RPMI7951 (cell line): ENCODE measurements at places on chromosomes 7 and 10.
A peak's percentile ranks its signal among the peaks of the same experiment; 100 is the strongest.

GRCh38 chr7:17456541-17456940, 158.1 kb downstream of the AHR start:
- peak; percentile 45 for DNase-seq

DNA sequence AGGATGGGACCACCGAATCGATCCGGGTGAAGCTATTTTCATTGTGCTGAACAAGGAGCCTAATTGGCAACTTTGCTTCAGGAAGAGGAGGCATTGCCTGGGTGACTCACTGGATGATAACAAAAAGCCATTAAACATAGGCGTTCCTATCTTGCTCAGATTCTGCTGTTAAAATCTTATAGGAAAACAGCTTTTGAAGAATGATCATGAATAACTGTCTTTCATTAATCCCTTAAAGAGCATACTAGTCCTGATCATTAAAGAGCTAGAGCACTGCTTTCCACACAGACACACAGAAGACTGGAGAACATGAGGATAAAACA, 174.2 kb upstream of the IMMP2L start:
- no peak for DNase-seq

DNA sequence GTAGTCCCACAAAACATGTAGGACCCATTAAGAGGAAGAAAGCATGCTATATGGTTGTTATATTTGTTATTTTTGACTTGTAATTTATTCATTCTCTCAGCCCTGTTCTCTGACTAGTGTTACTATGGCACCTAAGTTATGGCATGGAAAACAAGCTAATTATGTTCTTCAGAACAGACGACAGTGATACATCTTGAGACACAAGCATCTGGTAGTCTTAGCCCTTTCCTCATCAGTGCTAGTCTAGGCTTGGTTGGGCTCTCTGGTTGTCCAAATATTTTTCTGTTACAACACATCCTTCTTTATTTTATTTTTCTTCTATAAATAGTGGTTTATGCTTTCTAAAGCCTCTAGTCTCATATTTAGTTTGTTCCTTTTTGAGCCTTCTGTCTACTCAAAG, 308.3 kb upstream of the KAT6B start:
- no peak for DNase-seq

DNA sequence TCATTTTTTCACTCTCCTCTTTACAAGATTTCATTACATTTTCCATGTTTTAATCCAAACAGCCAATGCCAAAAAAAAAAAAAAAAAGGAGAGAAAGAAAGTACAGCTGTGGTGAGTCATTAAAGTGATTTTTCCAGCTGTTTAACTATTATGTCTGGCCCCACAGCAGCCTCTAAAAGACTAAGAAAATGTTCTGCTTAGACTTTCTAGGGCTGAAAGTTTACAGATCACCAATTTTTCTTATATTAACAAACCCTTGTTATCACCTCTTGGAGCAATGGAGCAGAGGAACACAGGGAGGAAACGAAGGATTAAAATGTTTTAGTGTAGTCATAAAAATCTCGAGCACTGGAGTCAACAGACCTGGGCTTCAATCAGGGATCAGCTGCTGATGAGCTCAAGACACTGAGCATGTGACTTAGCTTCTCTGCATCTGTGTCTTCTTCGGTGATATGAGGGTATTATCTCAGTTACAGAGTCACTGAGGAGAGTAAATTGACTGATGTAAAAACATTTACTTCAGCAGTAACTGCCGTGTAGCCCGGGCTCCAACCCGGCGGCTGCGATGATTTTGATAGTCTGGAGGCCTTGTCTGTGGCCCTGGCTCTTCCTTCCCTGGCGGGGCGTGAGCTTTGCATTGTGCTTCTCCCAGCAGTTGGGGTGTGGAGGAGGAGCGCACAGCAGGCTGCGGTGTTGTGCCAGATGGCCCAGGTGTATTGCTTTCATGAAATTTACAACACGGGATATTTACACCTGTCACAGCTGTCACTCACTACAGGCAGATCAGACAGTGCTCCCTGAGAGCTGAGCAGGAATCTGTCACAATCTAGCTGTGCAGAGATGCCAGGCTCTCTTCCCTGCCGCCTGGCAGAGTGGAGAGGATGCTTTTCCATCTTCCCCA, 298.3 kb upstream of the FZD8 start:
- DNase-seq, result no peak

DNA sequence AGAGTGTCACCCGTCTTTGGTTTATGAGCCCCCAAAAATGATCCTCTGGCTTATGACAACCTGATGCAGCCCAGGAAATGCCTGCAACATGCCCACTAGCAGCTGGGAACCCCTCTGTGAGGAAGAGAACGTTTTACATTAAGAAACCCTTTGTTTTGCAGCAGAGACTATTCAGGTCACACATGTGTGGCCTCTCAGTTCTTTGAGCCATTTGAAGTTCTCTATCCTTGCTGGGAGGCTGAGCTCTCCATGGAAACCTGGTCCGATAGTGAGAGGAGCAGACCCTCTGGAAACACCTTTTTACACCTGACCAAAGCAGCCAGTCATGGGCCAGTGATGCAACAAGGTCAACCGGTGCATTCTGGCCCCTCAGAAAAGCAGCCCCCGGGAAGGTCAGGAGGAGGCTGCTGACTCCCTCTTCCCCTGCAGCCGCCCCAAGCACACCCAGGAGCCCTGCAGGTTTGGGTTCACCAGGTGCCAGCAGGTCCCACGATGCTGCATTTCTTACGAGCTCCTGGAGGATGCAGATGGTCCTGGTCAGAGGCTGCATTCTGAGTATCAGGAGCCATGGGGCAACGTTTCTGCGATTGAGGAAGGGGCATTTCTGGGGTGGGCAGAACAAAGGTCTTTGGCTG, 134.3 kb downstream of the ZMYND11 start:
- no peak for DNase-seq

GRCh38 chr10:10403762-10404161, 613.9 kb upstream of the CELF2 start:
- DNase-seq, result no peak

DNA sequence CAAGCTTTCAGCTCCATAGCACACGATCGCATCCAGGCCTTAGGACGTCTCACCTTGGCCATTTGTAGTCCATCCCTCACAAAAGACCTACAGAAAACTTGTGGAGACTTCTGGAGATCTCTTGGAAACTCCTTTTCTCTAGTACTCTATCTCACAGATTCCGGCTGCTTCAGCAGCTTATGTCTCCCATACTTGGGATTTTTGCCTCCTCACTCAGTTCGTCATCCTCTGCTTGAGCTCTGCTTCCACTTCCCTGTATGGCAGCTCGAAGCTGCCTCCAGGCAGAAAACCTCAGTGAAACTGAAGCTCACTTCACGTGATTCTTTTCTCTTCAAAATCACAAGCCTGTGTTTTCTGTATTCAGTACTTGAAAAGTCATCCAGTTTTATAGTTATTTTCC, 178.7 kb upstream of the GDF10 start:
- DNase-seq, result no peak

GRCh38 chr7:127894588-127894987, 136.6 kb downstream of the LRRC4 start:
- DNase-seq, result no peak

- DNase-seq, result no peak
Measured at GRCh38 chr10:78109210-78109609, 75.5 kb downstream of the RPS24 start.

DNA sequence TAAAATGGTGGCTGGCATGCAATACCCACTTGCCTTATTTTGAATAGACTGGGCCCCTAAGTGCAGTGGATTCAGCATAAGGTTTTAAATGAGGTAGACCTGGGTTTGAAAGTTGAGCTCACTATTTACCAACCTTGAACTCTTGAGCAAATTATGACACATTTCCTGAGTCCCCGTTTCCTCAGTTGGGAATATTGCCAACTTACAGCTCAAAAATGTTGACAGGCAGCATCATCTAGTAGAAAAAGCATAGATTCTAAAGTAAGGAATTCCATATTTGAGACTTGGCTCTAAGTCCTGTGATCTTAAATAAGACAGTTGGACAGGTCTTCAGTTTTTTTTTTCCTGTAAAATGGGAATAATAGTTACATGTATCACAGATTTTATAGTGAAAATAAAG, 305.5 kb downstream of the ACTR3B start:
- no peak for DNase-seq

- DNase-seq, result no peak
Measured at GRCh38 chr7:91378131-91378530, 113.9 kb downstream of the FZD1 start.

GRCh38 chr10:78664929-78665553, 403.7 kb upstream of the ZMIZ1 start:
- DNase-seq, result peak; percentile 29

GRCh38 chr7:73740771-73741170, 2.2 kb upstream of the ABHD11 start:
- DNase-seq, result no peak

DNA sequence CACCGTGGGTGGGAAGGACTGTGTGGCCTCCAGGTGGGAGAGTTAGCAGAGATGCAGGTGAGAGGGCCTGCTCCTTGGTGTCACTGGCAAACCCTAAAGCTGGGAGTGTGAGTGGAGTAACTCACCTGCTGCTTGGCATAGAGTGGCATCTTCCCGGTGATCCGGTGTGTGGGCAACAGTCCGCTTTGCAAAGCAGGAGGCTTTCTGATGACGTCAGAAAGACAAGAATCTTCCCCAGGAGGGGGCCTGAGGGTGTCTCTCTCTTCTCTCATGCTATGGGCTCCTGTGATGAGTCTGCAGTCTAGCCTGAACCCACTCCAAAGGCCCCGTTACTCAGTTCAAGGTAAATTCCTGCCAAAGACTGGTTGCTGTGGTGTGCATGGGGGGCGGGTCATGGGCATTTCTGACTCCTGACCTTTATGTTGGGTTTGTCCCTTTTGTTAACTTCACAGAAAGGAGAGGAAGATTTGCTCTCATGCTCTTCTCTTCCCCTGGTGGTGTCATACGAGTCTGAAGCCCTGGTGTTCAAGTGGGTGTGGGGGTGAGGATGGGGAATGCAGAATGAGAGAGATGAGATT, 187.9 kb downstream of the GATA3 start:
- no peak for DNase-seq

DNA sequence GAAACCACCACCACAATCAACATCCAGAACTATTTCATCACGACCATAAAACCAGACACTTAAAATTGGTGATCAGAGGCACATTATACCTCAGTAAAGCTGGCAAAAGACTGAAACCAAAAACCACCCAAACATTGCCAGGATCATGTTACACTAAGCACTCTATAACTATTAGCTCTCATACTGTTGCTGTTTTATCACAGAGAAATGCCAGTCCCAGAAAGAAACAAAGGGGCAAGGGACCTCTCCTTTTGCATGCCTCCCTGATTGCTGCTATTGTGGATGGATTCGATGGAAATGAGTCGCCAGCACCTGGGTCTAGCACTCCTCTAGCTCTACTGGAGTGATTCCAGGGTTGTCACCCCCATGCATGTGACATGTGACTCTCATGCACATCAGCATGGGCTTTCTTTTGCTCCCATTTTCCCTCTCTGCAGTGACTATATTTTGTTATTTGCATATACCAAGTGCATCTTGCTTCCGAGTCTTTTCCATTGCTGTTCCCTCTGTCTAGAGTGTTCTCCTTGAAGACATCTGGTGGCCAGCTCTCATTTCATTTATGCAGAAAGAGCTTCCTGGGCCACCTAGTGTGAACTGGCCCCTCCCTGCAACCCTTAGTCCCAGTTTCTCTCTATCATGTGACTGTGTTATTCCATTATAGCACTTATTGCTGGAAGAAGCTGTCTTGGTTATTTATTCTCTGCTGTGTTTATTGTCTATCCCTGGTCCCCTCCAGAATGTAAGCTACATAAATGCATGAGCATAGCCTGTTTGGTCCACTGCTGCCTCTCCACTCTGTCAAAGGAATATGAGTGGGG, 300.6 kb downstream of the PLXNA4 start:
- DNase-seq, result peak; percentile 67

GRCh38 chr7:79862447-79863210, 272.0 kb upstream of the GNAI1 start:
- DNase-seq, result no peak

DNA sequence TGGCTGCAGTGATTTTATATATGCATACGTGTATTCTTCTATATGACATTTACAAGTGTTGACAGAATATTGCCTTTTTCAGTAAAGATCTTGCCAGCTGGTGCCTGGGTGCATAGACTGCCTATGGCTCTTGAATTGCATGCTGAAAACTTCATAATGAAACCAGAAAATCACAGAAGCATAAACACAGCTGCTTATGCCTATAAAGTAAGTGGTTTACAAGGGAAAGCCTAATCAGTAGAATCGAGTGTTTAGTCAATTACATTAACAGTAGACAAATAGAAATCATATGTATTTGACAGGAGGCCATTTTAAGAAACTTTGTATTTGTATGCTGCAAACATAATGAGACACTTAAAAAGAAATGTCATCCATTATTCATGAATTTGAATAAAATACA, 82.5 kb downstream of the TMEM168 start:
- DNase-seq, result no peak

DNA sequence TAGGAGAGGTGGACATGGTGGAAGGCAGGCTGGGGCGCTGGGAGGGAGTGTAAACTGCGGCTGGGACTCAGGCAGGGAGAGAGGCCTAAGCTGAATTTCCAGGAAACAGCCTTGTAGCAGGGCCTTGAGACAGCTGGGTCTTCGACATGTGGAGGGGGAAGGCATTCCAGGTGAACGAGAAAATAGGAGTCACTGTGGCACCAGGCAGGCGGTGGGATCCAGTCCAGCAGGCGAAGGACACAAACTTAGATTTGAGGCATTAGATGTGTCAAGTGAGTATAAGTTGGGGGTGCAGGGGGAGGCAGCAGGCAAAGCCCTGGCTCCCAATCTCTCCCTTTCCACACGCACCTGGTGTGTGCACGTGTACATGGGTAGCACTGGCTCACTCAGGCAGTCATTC, 105.3 kb downstream of the PTPN20 start:
- no peak for DNase-seq

DNA sequence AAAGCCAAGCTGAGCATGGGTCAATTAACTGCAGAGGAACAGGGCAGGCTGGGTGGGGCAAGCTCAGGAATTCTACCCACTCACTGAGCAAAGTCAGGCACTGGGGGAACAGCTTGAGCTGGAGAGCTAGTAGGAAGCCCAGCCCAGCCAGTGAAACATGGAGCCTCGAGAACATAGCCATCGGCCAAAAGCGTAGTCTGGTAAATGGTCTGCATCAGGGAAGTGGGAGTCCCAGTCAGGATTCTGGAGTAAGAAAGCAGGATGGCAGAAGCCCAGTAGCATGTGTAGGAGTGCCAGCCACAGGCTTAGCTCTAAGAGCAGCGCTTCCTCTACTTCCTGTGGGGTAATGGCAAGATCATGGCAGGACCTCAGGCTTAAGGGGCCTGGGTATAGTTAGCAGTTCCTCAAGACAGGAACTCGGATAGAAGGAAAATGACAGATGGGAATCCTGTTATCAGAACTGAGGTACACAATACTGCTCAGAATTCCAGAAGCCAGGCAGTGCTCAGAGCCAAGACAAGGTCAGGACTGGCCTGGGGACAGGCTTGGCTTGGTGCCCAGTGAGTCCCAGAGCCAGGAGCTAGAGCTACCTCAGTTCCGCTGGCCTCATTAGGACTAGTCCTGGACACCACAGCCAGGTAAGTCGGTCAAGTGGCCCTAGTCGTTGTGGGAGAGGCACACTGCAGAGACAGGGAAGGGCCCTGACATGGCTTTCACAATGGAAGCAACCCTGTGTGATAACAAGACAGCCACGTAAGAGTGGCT, 65.4 kb upstream of the MXI1 start:
- peak; percentile 20 for DNase-seq
